ENCODE measurements at places on chromosomes 7 and 10.
A peak's percentile ranks its signal among the peaks of the same experiment; 100 is the strongest.

DNA sequence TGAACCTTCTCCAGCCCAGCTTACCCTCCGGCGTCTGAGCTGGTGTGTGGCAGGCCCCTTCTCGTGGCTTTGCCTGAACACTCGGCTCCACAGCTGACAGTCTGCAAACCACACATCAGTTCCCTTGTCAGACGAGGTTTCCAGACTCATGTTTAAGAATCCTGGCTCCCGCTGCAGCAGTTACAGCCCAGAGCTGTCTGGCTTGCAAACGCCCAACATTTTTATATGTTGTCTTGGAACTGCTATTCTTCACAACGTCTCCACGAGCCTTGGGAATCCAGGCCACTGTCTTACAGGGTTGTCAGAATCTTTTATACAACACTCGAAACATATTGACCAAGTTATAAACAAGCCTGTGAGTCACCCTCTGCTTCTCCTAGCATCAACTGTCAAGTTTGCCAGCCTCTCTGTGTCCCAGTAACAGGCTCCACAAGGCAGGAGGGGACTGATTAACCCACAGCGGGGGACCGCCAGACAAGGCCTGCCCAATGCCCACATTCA is 68.1 kb downstream of the TNS3 start:
- no peak for DNase-seq

GRCh38 chr7:91266689-91267090 is 2.5 kb downstream of the FZD1 start:
- DNase-seq, result no peak

DNA sequence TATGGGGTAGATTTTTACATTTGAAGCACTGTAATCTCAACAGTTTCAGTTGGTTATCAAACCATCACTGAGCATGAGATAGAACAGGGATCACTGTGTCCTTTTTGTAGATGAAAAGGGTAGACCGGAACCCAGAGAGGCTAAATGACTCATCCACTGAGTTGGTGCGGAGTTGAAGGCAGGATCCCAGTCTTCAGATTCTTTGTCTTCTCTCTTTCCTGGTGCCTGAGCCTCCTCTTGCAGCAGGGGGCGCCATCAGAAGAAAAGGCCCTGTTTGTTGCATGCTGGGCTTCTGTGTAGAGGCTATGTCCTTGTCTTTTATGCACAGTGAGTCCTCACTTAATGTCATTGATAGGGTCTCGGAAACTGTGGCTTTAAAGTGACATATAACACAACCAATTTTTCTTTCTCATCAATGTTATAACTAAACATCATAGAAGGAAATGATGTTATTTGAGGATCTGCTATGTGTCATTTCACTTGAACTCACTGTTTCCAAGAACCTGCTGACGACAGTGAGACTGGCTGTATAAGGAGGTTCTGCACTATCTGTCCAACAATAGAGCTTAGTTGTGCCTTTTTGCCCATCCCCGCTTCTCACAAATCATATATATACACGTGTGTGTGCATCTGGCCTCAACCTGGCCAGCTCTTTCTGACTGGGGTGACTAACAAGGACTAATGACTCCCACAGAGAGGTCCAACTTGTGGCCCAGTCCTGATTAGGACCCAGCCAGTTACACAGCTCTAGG is 14.3 kb downstream of the ZNF282 start:
- peak; percentile 39 for DNase-seq

- peak; percentile 36 for DNase-seq
Measured at GRCh38 chr10:75434291-75434690, 2.9 kb downstream of the LRMDA start.

DNA sequence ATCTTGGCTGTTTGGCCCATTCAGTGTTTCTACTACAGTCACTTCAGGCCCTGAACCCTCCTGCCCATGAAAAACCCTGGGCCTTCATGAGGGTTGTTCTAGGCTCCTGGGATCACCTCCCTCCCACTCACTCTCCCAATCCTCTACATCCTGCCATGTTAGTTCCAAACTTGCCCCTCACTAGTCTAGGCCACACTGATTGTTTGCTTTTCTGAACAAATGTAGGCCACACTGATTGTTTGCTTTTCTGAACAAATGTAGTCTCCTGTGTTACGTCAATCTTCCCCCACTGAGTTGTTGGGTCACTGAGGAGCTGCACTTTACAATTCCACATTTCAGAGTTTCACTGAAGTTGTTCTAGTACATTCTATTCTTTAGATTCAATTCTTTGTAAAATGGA is 5.3 kb upstream of the ALDH18A1 start:
- no peak for DNase-seq

GRCh38 chr10:109931163-109931562 is 7.9 kb upstream of the XPNPEP1 start:
- DNase-seq, result no peak

DNA sequence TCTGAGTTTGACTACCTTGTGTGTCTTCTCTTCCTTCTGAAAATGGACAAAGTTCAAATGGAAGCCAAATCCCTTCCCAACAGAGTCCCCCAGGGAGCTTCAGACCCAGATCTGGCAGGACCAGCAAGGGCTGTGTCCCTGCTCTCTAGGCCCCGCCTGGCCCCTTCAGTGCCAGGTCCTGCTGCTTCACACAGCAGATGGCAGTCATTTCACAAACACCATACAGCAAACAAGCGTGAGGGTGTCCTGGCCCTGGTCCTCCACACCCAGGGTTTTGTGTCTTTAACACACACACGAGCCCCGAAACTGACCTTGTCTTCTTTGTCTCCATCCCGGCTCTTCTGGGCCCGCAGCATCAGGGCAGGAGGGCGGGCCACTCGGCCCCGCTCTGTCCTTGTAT is 145.0 kb downstream of the TCERG1L start:
- no peak for DNase-seq

GRCh38 chr7:152674860-152675758 is 832 bp downstream of the XRCC2 start:
- no peak for DNase-seq

DNA sequence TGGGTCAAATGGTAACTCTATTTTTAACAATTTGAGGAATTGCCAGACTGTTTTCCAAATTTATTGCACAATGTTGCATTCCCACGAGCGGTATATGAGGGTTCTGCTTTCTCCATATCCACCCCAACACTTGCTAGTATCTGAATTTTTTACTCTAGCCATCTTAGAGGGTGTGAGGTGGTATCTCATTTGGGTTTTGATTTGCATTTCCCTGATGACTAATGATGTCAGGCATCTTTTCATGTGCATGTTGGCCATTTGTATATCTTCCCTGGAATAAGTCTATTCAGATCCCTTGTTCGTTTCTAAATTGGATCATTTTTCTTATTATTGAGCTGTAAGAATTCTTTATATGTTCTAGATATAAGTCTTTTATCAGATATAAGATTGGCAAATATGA is 97.7 kb downstream of the TPK1 start:
- no peak for DNase-seq

GRCh38 chr10:23692736-23693135 is 253.9 kb downstream of the OTUD1 start:
- peak; percentile 55 for DNase-seq

GRCh38 chr10:70518695-70519094 is 40.1 kb downstream of the PALD1 start:
- DNase-seq, result no peak

DNA sequence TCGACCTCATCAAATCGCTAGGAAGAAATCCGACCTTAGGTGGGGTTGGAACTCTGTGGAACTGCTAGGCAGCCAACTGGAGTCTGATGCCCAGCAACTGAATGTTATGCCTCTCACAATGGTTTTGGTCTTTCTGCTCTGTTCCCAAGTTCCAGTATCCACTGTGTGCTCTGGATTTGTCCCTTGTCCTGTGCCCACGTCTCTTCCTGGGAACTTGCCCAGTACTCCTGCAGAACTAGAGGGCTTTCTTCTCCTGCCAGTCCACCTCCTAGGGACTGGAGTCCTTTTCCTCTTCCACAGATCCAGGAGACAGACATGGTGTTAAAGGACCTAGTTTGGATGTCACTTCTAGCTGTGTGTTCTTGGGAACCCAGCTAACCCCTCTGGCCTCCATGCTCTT is 26.6 kb downstream of the PRTFDC1 start:
- DNase-seq, result no peak

- DNase-seq, result peak; percentile 68
Measured at GRCh38 chr10:46299536-46300369, 13.0 kb downstream of the ANTXRL start.

DNA sequence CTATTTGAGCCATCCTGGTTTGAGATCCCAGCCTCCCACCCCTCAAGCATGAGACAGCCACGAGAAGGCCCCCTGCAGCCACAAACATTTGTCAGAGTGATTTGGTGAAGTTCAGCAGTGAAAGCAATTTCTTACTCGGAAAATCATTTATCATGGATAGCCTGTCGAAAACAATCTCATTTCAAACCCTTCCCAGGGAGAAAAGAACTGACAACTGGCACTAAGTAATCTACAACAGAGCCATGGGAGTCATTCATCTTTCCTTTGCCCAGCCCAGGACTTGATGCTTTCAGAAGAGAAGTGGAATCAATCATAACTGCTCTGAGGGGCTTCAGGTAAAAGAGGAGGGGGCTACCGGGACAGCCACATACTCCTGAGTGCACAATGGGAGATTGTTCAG is 411.2 kb downstream of the KCNMA1 start:
- DNase-seq, result no peak

DNA sequence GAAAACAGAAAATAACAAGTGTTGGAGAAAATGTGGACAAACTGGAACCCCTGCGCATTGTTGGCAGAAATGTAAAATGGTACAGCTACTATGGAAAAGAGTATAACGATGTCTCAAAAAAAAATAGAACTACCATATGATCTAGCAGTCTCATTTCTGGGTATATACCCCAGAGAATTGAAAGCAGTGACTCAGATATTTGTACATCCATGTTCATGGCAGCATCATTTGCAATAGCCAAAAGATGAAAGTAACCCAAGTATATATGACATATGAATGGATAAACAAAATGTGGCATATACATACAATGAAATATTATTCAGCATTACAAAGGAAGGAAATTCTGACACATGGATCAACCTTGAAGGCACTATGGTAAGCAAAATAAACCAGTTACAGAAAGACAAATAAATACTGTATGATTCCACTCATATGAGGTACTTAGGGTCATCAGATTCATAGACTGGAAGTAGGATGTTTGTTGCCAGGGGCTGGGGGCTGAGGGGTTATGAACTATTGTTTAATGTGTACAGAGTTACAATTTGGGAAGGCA is 4.9 kb downstream of the NRCAM start:
- DNase-seq, result no peak

- DNase-seq, result peak; percentile 56
Measured at GRCh38 chr10:80596391-80597257, 58.9 kb downstream of the SH2D4B start.

DNA sequence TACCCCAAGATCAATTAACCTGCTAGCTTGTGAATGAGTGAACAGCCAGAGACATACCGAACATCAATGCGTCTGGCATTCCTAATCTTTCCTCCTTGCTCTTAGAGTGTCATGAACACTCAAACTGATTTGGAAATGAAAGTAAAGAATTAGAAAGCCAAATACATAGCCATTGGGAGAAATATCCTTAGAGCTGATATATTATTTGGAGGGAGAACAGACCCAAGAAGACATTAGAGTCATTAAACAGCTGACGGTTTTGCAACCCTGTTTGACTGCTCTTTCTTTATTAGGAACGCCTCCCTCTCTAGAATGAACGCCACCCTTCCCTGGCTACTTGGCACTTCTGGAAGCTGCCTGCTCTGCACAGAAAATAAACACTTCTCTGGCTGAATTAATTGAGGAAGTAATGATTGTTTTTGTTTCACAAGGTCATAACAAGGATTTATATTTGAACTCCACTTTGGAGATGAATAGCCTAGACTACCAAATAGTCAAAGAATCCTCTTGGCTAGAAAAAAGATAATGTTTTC is 42.8 kb downstream of the CTTNBP2 start:
- DNase-seq, result peak; percentile 5

DNA sequence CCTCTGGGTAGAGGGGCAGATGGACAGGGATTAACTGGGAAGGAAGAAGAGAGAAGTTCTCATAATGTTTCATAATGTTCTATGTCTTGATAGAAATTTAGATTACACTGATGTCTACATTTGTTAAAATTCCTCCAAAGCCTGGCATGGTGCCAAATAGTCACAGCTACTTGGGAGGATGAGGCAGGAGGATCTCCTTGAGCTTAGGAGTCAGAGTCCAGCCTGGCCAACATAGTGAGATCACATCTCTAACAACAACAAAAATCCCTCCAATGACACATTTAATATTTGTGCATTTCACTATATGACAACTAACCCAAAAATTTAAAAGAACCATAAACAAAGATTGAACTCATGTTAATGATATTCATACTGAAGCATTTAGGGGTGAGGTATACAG is 33.0 kb upstream of the PPP1R3C start:
- DNase-seq, result no peak

DNA sequence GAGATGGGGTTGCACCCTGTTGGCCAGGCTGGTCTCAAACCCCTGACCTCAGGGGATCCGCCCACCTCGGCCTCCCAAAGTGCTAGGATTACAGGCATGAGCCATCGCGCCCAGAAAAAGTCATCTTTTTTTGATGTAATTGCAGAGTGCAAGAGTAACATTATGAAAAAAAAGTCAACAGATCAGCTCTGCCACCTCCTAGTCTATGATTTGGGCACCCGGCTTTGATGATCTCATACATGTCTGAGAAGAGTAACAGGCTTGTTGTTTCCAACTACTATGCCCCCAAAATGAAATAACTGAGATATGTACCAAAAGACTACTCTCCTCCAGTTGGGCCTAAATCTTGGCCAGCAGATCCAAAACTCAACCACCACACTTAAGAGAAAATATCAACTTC is 40.8 kb downstream of the VOPP1 start:
- no peak for DNase-seq

DNA sequence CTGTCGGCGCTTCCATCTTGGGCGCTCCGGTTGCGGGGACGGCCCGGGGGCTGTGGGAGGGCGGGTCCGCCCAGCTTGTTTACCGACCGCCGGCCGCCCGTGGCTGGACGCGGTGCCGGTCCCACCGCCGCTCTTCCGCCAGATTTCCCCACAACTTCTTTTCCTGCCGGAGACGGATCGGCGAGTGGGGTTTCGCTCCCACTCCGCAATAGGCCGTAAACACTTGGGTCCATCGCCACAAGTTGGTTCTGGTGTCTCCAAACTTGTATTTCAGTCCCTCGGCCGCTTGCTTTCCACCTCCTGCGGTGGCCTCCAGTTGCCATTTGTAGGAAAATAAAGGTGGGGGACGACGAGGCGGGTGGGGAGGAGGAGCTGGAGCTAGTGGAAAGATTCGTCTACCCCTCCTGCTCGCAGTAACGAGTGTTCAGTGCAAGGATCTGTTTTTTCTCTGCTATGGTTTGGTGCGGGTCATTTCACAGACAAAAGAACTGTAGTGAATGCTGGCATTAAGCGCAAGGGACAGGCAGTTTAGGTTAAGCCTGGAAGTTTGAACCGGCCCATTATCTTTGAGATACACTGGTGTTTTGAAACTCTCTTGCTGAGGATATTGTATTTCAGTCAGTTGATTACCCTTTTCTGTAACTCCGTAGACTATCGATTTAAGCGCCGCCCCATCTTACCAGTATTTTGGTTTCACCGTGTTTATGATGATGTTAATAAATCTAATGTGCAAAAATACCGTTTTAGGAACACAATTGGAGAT is 24.3 kb upstream of the ZRANB1 start:
- peak; percentile 30 for DNase-seq

GRCh38 chr10:71769279-71769823 is 4.0 kb downstream of the VSIR start:
- peak; percentile 65 for DNase-seq

- no peak for DNase-seq
Measured at GRCh38 chr10:93452143-93452542, 30.0 kb downstream of the MYOF start.

GRCh38 chr10:11215471-11215870 is 197.8 kb downstream of the CELF2 start:
- peak; percentile 70 for DNase-seq
